ENCODE measurements at places on chromosomes 2 and 18.
A peak's percentile ranks its signal among the peaks of the same experiment; 100 is the strongest.

DNA sequence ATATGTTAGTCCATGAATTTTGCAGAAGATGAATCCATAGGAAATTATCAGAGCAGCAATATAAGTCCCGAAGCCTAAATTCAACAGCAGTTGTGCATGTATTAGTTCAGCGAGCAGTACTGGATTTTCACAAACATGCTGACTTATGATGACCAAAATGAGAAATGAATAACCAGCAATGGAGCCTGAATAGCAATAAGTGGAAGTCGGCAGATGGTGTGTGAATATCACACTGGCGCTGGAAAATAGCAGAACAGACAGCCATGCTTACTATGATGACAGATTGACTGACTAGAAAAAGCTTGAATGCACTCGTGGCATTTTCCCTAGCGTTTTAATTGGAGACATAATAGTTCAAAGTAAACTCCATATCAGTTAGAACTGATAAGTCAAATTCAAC lies 1114.5 kb downstream of the DSC3 start:
- no peak for DNase-seq

GRCh38 chr18:48868468-48869466 lies 82.0 kb downstream of the SMAD7 start:
- peak; percentile 31 for DNase-seq

GRCh38 chr2:85390941-85391669 lies 19.1 kb downstream of the CAPG start:
- DNase-seq: peak; percentile 64

DNA sequence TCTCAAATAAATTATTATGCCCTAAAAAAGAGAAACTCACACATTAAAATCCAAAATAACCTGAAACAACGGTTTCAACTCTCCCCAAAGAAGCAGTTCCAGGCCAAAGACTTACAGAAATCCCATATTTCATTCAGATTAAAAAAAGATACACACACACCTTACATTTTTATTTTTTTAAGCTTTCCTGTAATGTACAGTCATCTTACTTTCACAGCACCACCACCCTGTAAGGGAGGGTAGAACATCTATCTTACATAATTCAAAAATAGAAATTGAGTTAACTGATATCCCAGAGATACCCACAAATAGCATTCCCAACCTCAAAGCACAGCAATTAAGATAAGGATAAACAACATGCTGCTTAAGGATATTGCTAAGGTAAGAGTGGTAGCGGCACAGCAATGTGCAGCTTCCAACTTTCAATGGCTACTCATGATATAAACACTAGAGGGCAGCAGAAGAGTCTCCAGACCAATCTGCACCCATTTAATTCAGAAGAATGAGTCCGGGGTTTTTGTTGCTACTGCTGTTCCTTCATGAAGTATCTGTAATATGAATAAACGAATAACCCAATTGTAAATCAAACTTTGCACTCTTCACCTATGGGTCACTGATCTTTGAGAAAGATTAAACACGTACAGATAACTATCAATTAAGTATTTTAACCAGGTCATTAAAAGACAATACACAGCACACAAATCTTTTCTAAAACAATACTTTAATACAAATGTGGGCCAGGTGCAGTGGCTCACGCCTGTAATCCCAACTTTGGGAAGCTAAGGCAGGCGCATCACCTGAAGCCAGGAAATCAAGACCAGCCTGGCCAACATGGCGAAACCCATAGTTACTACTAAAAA lies 11.3 kb downstream of the GFPT1 start:
- DNase-seq: no peak

DNA sequence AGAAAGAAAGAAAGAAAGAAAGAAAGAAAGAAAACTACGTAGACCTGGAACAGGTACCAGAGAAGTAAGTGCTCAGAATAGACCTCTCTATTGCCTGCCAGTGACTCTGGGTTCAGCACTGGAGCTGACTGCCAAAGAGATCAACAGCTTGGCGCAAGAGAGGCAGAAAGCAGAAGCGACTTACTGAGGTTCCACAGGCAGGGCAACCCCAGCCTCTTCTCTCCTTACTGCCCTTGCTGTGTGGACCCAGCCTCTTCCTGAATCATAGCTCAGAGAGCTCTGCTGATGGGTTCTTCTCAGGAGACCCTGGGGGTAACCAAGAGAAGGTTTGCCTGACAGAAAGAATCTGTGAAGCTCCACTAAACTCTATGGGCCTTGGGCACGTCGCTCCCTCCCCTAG lies 7.1 kb downstream of the CAPN13 start:
- no peak for DNase-seq

- DNase-seq: no peak
Measured at GRCh38 chr2:86039178-86039962, 66.3 kb downstream of the POLR1A start.

- DNase-seq: no peak
Measured at GRCh38 chr2:190979906-190980629, 33.9 kb downstream of the STAT1 start.

DNA sequence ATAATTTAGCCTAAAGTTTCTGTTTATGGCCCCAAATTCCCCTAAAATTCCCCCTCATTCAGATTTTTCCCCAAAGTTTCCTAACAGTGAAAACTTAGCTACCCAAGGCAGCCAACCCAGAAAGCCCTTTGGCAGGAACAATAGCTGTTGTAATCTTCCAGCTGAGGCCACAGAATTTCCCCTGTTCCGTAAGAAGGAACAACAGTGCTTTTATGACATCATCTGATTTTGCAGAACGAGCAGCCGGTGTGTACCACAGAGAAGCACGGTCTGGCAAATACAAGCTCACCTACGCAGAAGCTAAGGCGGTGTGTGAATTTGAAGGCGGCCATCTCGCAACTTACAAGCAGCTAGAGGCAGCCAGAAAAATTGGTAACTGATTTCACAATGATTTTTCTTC lies 6.3 kb downstream of the TNFAIP6 start:
- no peak for DNase-seq

DNA sequence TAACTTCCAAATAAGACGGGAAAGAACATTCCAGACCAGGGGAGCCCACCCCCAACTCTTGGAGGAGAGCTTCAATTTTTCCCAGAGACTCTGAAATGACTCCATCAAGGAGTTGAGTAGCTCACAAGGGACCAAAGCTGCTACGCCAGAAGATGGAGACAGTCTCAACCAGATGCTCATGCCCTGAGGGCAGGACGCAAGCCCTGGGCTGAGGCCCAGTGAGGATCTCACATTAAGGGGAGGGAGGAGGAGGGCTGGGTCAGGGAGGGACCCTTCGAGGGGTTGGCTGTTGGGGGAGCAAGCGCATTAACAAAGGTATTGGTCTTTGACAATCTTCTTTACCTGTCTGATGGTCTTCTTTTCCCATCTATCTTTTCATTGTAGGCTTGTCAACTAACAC lies 141.3 kb upstream of the SLC1A4 start:
- no peak for DNase-seq

GRCh38 chr2:200486529-200486928 lies 23.3 kb downstream of the KCTD18 start:
- DNase-seq: no peak
